ENCODE measurements at places on chromosomes 12 and 14.

GRCh38 chr12:93818488-93819049, 141.4 kb downstream of the CRADD start:
- no peak for DNase-seq

- DNase-seq = no peak
Measured at GRCh38 chr14:31947680-31948595, 129.2 kb upstream of the ARHGAP5 start.

GRCh38 chr14:63672417-63673180, 30.9 kb upstream of the WDR89 start:
- DNase-seq = peak; percentile 74

- DNase-seq = no peak
Measured at GRCh38 chr12:47799357-47799955, 20.2 kb downstream of the HDAC7 start.

GRCh38 chr14:39446131-39446744, 14.0 kb upstream of the FBXO33 start:
- no peak for DNase-seq

DNA sequence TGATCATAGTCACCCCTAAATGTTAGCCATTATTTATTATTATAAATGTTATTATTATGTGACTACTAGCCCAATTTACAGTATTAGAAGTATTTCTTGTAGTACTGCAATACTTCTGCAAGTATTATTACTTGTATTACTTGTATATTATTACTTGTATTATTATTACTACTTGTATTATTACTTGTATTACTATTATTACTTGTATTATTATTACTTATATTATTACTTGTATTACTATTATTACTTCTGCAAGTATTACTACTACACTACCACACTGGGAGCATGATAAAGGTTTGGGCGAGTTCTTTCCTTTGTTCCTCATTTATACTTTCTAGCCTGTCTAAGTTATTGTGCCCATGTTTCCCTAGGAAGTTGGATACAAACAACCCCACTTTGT, 67.9 kb downstream of the NOS1 start:
- DNase-seq = no peak

DNA sequence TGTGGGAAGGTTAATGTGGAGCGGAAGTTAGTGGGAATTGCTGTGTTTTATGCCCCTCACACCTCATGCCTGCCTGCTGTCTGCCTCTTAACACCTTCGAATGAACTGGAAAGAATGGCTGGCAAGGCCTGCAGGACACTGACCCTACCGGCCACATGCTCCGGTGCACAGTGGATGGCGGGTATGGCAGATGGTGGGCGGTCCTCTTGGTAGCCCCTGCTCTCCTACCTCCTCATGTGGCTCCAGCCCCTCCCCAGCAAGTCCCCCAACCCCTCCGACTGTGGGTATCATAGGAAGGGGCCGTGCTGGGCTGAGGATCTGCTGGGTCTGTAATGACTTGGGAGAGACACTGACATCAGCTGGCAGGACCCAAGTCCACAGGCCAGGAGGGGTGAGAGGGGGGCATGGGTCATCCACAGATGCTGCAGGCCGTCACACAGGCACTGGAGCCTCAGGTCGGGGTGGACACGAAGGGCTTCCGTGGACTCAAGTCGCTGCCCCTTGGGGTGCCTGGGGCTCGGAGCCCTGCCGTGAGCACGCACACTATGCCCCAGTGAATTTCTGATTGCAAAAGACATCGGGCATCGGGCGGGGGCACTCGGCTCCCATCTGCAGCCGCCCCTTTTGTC, 77.4 kb downstream of the KIF26A start:
- no peak for DNase-seq

DNA sequence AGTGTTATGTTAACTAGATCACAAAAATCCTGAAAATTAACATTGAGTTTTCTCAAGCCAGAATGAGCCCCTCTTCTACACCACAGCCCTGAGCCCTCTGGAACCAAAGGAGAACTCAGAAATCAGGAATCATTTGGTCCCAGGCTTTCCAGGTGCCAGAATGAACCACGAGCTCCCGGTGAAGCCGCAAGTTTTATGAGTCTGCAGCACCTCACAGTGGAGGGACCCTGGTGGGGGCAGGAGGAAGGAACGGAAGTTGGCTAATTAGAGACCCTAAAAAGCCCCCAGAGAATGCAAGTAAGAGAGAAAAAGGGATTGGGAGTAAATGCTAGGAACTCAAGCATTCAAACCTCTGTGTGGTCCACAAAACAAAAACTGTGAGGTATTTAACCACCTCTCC, 52.9 kb upstream of the BCL2L14 start:
- no peak for DNase-seq
